ENCODE measurements at places on chromosomes 3 and 15.
A peak's percentile ranks its signal among the peaks of the same experiment; 100 is the strongest.

DNA sequence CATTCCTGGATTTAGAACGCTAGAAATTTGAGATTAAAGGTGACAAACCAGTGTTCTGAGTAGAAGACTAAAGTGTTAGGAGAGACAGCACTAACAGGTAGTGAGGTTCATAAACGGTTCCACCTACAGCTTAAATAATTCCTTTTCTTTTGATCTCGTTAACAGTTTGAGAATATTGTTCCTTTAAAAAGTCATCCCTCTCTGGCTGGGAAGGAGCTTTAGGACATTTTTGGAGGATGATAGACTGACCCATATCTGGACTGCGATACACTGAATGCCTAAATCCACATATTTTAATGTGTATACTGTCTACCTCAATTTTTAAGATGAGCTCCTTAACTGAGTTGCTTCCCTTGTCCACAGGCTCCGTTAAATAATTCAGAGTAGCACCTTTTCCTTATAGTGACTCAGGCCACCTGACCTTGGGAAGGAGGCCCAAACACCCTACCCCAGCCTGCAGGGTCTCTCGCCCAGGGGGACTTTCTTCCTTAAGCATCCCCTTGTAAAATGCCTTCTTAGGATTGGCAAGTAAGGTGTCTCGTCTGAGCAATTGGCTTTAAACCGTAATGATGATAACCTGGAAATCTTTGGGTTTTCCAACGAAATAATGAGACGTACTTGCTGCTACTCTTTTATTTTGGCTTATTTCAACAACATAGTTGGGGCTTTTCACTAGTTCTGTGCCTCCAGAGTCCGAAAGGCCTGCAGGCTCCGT, 3.3 kb downstream of the TRIM71 start:
- H3K27me3 ChIP-seq = no peaks in the 10 kb centered on the region
- DNase-seq = no peak
- H3K4me1 ChIP-seq = peaks cover 5% of the 10 kb centered on the region
- H3K36me3 ChIP-seq = no peaks in the 10 kb centered on the region

DNA sequence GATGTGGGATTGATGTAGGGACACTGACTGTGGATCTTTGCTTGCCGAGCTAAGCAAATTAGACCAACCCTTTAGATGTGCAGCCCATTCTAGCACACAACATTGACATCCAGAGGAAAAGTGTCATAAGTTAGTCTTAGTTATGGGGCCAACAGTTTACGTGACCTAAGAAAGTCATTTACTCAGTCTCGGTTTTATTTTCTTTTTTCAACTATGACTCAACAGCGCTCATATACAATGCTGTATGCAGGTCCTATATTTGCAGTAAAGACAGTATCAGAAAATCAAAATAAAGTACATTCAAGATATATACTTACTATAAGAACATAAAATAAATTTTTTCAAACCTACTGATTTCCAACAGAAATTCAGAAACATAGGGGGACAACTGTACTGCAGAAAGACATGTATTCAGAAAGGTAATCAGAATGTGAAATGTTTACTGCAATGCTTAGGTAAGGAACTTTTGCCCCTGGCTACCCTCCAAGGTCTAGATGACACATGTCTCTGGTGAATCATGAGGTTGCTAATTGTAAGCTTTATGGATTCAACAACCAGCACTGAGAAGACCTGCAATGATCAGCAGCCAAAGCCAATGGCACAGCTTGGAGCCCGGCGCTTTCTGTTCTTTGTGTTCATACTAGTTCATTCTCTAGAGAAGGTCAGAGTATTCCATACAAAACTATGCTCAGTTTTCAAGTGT, 317.5 kb upstream of the CNTN6 start:
- no peaks in the 10 kb centered on the region for H3K36me3 ChIP-seq
- H3K4me3 ChIP-seq = no peak overlapping the region
- H3K27ac ChIP-seq = no peak overlapping the region
- H3K27me3 ChIP-seq = no peaks in the 10 kb centered on the region
- DNase-seq = no peak
- H3K4me1 ChIP-seq = no peaks in the 10 kb centered on the region

GRCh38 chr3:48301800-48302166, 31.7 kb downstream of the SPINK8 start:
- peaks cover 7% of the 10 kb centered on the region for H3K36me3 ChIP-seq
- H3K4me3 ChIP-seq = peak overlapping the region; percentile 89
- DNase-seq = no peak
- H3K27ac ChIP-seq = peak overlapping the region; percentile 96

DNA sequence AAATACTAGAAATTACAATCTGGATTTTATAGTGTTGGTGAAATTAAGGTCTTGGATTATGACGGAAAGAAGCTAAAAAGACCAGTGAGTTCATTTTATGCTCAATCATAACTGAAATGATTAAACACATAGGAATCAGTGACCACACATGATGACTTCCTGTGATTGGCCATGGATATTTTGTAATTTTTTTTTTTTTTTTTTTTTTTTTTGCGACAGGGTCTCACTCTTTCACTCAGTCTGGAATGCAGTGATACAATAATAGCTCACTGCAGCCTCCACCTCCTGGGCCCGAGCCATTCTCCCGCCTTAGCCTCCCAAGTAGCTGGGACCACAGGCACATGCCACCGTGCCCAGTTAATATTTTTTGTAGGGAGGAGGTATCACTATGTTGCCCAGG, 47.4 kb downstream of the PAQR5 start:
- no peaks in the 10 kb centered on the region for H3K36me3 ChIP-seq
- no peaks in the 10 kb centered on the region for H3K4me1 ChIP-seq
- no peak overlapping the region for H3K27ac ChIP-seq
- H3K27me3 ChIP-seq = no peaks in the 10 kb centered on the region
- H3K4me3 ChIP-seq = no peak overlapping the region

- H3K36me3 ChIP-seq = no peaks in the 10 kb centered on the region
- no peak overlapping the region for H3K4me3 ChIP-seq
- no peaks in the 10 kb centered on the region for H3K27me3 ChIP-seq
- peak overlapping the region; percentile 40 for H3K27ac ChIP-seq
- peaks cover 78% of the 10 kb centered on the region for H3K4me1 ChIP-seq
Measured at GRCh38 chr3:152290374-152290773, 21.6 kb downstream of the MBNL1 start.

DNA sequence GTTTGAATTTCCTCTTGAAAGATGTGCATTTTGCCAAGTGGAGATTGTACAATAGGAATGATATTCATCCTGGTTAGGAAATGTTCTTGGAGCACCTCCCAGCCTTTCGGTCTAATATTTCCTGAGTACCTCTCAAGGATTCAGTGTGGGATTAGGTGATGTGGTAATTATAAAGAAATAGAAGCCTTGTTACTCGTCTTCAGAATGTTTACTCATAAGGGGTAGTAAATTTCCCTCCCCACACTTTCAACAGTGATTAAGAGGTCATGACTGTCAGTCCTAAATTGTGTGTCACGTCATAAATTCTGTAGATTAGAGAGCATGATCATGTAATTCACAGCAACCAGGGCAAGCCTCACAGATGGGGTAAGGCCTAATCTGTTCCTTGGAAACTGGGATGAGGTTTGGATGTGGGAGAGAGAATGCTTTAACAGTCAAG, 633.1 kb upstream of the TBL1XR1 start:
- DNase-seq = no peak
- H3K4me1 ChIP-seq = no peaks in the 10 kb centered on the region
- no peaks in the 10 kb centered on the region for H3K36me3 ChIP-seq
- no peak overlapping the region for H3K4me3 ChIP-seq
